Amniotic stem cell (primary cell): ENCODE measurements at places on chromosomes 11 and 22.
A peak's percentile ranks its signal among the peaks of the same experiment; 100 is the strongest.

- no peak for DNase-seq
Observed at GRCh38 chr22:47042861-47043496, 280.5 kb downstream of the TBC1D22A start.

DNA sequence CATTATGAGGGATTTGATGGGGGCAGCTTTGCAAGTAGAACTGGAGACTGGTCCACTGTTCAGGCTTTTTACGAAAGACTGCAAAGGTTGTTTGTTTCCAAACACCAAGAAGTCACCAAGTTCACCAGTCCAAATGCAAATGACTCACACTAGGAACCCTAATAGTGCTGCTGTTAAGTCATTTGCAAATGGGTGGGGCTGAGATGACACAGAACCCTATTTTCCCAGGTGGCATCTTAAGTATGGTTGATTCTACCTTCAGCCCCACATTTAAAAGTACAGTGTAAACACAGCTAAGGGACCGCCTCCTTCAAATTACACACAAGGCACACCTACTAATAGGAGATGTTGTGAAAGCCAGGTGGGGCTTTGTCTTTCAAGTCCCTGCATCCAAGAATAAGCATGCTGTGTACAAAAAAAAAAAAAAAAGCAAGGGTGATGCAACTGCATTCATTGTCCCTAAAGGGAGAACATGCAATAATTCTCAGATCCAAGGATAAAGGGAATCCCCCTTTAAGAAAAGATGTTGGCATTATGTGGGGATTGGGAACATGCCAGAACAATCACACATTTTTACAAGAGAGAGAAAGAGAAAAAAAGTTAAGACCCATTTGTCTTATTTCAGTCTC lies 27.3 kb downstream of the BDNF start:
- DNase-seq = no peak

DNA sequence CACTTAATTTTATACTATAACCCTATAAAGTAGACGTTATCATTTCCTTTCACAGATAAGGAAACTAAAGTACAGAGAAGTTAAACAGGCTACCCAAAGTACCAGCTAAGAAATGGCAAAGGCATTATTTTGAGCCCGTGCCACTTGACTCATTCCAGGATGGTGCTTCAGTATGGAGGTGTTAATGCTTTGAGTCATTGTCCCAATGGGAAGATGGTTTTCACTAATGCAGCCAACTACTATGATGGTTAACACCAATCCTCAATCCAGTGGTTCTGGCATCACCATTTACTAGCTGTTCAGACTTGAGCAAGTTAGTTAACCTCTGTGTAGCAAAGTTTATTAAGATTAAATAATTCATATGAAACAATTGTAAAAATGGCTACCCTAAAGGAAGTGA lies 123.1 kb upstream of the SLC5A12 start:
- DNase-seq = no peak

DNA sequence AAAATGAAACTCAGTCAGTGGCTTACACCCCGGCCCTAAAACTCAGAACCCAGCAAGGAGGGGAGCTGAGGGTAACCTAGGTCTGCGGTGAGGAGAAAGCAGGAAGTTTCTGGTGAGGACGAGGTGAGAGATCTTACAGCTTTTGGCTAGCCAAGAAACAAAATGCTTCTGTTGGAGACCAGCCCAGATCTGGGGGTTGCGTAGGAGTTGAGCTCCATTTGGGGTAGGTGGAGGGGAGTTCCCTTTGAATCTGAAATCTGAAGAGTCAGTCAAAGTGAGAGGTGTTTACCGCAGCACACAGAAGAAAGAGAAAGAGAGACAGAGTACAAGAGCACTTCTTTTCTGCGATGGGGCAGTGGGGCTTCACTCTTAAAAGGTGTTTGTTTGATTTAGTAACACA lies 29.6 kb downstream of the EHF start:
- DNase-seq = no peak

GRCh38 chr22:37824674-37825641 lies 1.8 kb downstream of the GALR3 start:
- DNase-seq = no peak

GRCh38 chr11:58968251-58968711 lies 29.0 kb downstream of the GLYATL1 start:
- DNase-seq = no peak

DNA sequence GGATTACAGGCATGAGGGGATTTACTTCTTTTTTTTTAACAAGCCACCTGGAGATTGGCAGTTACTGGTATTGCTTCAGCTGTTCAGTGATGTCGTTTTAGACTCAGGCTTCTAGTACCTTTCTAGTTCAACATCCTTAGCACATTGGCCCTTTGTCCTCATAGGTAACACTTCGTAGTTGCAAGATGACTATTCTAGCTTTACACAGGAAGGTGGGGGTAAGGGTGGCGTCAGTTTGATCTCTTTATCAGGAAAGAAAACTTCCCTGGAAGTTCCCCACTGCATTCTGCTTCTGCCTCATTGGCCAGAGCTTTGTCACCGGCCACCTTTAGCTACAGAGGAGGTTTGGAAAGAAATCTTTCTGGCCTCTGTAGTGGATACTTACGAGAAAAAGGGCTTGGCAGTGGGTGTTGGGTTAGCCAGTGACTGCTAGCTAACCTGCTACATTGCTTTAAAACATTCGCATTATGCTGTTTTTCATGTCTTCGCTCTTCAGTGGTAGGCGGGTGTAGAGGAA lies 40.7 kb downstream of the SFI1 start:
- no peak for DNase-seq

DNA sequence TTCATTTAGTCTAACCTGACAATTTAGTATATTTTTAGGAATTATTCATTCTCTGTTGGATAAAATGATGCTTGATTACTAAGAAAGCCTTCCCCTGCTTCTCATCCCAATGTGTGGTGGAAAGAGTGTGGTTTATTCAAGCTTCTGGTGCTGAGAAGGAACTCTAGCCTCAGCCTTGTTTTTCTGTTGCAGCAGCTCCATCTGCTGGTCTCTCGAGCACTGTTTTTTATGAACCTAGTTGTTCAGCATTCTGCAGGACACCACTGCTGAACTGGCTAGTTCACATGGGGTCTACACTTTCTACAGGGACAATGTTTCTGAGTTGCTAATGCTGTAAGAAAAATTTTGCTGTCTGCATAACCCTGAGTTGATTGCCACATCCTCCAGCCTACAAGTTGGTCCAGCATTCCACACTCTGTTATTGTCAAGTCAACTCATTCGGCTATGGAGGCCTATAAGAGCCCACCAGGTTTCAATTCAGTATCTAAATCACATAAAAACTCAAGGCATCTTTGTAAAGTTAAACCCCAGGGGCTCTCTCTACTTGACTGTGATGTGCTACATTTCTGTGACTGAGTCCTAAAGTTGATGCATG lies 14.3 kb downstream of the OR2AG2 start:
- peak; percentile 9 for DNase-seq

DNA sequence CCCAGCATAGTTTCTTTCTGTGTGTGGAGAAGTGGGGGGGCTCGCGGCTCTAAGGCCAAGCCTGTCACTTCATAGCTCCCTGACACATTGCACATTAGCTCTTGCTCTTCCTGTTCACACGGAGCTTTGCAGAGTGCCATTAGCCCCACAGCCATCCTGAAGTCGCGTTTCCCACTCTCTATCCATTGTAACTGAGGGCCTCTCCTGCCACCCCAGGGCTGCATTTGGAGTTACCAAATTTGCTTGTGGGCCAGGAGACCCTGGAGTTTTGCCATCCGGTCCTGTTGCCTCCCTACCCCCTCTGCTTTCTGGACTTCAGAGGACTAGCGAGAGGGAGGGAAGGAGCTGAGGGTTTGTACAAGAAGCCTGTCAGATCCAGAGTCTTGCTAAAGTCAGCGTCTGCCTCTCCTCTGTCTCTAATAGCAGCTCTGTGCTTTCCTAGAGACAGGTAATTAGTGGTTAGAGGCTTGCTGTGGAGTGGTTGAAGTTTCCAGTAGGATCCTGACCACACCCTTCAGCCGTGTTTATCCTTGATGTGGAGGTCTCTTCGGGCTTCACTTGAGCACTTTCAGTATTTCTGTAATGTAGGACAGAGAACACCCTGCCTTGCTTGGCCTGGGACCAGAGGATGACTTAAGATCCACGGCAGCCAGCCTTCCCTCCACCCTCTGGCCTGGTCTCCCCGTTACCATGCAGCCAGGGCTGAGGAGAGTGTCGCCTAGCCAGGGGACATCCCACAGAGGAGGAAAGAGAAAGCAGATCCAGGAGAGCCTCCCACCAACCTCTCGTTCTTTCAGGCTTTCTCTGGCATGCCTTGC lies 14.1 kb downstream of the DCPS start:
- peak; percentile 30 for DNase-seq

DNA sequence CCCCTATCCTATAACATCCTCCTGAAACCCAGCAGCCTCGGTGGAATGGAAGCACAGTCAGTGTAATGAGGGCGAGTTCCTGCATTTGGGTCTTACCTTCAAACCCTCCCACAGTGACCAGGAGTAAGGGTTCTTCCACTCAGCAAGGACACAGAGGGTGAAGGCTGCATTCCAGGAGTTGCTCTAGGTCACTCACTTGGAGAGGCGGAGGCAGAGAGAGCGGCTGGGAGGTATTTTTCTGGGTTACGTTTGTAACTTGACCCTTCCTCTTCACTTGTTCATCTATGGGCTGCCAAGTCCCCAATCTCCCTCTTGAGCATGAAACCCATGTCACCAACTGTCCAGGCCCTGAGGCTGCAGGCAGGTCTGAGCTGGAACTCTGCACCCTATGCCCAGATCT lies 36.8 kb upstream of the SHISAL1 start:
- no peak for DNase-seq

GRCh38 chr11:17406082-17406817 lies 17.8 kb upstream of the KCNJ11 start:
- DNase-seq = no peak

- DNase-seq = no peak
Observed at GRCh38 chr22:19957445-19957844, 15.8 kb upstream of the TXNRD2 start.

GRCh38 chr11:97514446-97514845 lies 1124.6 kb downstream of the JRKL start:
- DNase-seq = no peak

- DNase-seq = no peak
Observed at GRCh38 chr11:36193290-36193619, 96.0 kb downstream of the COMMD9 start.

DNA sequence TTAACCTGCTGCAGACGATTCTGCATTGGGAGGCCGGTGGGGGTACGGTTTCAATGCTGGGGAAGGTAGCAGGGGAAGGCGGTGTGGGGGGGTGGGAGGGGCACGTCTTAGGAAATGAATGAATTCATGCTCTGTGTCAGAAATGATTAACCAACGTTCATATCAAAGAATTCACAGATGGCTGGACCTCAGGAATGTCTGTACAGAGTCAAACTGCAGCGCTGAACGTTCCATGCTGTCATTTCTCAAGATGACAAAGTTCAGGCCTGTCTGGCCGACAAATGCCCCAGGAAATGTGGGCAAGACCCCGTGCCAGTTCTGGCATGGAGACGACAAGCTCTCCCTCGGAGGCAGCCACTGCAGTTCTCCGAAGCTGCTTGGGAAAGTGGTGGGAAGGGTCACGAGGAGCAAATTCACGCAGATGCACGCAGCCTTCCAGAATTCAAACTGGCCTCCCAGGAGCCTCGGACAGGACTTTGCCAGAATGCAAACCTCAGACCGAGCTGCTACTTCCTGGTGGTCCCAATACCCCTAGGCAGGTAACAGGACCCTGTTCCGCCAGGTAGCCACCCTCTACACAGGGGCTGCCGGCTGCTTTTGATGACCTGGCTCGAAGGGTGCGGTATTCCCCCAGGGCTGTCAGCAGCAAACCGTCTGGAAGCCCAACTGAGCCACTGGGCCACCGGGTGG lies 81.5 kb downstream of the TRMU start:
- no peak for DNase-seq

DNA sequence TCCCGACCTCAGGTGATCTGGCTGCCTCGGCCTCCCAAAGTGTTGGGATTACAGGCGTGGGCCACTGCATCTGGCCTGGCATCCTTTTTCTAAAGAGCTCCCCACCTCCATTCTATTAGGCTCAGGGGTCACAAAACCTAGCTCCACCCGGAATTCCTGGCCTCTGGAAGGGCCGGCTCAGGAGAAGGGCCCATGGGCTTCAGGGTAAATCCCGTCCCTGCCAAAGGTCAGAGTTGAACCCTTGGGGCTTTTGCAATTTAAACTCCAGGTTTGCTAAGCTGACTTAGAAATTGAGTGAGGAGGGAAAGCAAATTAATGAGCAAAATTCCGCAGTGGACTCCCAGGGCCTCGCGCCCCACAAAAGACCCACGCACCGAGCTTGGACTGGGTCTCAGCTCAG lies 48.3 kb downstream of the RPS6KA4 start:
- no peak for DNase-seq

DNA sequence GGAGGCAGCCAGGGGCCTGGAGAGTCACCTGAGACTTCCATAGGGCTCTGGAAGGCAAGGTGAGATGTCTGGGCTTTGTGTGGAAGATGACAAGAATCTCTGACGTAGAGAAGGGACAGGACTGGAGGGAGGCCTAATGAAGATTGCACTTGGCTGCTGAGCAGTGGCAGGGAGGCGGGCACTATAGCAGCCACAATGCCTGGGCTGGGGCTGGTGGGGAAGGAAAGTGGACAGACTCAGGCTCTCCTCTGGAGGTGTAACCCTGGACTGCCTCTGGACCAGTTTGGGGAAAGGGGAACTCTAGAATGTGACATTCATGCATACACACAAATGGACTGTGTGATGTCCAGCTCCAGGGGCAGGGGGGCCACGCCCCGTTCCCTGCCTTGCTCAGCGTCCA lies 34.3 kb upstream of the CYP2D6 start:
- DNase-seq = no peak

- DNase-seq = no peak
Observed at GRCh38 chr22:30887861-30888260, 80.7 kb downstream of the MORC2 start.

- no peak for DNase-seq
Observed at GRCh38 chr11:19199771-19200170, 2.0 kb downstream of the CSRP3 start.

DNA sequence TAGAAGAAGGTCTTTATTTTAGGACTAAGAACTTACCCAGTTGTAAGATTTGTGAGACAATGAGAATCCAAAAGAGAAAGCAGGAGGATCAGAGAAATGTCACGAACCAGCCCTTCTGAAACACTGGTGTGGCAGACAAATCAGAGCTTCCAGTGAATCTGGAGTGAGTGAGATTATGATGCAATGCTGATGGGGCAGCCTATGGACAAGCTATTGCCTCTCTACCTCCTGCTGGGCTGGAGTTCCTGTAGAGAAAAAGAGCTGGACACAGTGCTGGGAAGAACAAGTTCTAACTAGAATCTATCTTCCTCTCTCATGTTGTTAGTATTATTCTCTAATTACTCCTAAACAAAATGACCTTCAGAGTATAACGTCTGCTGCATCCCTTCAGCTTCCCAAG lies 12.0 kb upstream of the ANO3 start:
- no peak for DNase-seq

GRCh38 chr11:105862736-105863367 lies 159.2 kb downstream of the MSANTD4 start:
- peak; percentile 36 for DNase-seq

- no peak for DNase-seq
Observed at GRCh38 chr11:67776852-67777520, 102.6 kb upstream of the ALDH3B2 start.

DNA sequence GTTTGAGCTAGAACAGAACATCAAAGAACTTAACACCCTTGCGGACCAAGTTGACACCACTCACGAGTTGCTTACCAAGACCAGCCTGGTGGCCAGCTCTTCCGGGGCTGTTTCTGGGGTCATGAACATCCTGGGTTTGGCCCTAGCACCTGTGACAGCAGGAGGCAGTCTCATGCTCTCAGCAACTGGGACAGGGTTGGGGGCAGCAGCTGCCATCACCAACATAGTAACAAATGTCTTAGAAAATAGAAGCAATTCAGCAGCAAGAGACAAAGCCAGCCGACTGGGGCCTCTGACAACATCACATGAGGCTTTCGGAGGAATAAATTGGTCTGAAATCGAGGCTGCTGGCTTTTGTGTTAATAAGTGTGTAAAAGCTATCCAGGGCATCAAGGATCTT lies 8.7 kb downstream of the APOL5 start:
- no peak for DNase-seq
